Activated CD8-positive, alpha-beta memory T cell treated with anti-CD3 and anti-CD28 coated beads for 4 hours (primary cell): ENCODE measurements at places on chromosomes 13 and 19.

- DNase-seq = no peak
Measured at GRCh38 chr19:11373166-11373884, 1.1 kb upstream of the SWSAP1 start.

GRCh38 chr19:43636121-43636683 lies 3.4 kb downstream of the CADM4 start:
- no peak for DNase-seq

GRCh38 chr19:38513762-38514167 lies 80.3 kb downstream of the RYR1 start:
- DNase-seq = no peak

DNA sequence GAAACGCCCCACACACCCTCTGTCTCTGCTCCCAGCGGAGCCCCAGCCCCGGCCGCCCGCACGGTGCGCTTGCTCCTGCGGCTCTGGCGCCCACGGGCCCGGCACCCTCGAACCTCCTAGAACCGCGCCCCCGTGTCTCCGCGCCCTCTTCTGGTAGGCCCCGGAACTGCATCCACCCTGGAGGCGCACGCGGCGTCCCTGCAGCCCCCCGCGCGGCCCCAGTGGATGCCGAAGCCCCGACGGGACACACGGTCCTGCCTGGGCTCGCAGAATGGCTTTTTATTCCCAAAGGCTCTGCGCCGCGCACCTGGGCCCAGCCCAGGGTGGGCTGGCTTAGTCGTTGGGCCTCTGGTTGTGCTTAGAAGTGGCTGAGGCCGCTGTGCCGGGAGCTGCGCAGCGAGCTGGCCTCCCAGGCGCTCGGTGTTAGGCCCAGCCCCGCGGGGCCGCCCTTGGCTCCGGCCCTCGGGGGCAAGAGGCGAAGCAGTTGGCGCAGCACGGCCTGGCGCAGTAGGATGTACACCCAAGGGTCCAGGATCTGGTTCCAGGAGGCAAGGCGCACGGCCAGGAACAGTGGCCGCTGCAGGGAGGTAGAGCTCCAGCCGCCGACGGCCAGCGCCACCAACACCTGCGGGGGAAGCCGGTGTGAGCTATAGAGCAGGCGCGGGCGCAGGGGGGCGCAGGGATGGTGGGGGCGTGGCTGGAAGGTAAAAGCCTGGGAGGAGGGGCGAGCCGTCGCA lies 2.8 kb downstream of the PTGER1 start:
- DNase-seq = peak; percentile 83

- no peak for DNase-seq
Measured at GRCh38 chr19:47779524-47780214, 1.2 kb downstream of the SELENOW start.

DNA sequence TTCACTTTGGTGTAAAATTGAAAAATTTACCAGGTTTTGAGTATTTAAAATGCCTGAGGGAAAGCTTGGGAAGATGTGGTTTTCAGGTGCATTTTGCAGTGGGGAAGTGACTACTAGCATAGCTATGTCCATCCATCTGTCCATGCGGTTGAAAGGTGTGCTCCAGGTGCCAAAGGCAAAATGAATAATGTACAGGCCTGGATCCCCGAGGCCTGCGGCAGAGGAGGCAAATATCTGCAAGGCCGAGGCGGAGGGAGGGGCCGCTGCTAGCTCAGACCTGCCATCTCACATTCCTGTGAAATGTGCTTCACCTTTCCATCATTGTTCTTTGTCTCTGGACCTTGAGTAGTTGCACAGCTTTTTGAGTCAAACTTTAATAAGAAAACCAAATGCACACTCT lies 65.5 kb downstream of the ERCC5 start:
- DNase-seq = no peak

GRCh38 chr19:40633207-40633606 lies 32.0 kb downstream of the LTBP4 start:
- no peak for DNase-seq
